ENCODE measurements at places on chromosomes 12 and 14. TPM values are rescaled to one million over a fixed set of nuclear protein-coding genes. Genes with fewer than 3 reads are reported as not detected.

RDH12 gene
- polyA plus RNA-seq: 3.4 TPM

APOF gene
- polyA plus RNA-seq: not detected

TAS2R46 gene
- 0.05 TPM for polyA plus RNA-seq

ZDHHC22 gene
- 0.05 TPM for polyA plus RNA-seq

GRCh38 chr12:103569278-103569677 lies 17.8 kb upstream of the STAB2 start:
- no peaks in the 10 kb centered on the region for H3K36me3 ChIP-seq
- no peak for DNase-seq
- H3K27me3 ChIP-seq: peaks cover 7% of the 10 kb centered on the region
- H3K4me3 ChIP-seq: no peak overlapping the region
- H3K27ac ChIP-seq: no peak overlapping the region

DNA sequence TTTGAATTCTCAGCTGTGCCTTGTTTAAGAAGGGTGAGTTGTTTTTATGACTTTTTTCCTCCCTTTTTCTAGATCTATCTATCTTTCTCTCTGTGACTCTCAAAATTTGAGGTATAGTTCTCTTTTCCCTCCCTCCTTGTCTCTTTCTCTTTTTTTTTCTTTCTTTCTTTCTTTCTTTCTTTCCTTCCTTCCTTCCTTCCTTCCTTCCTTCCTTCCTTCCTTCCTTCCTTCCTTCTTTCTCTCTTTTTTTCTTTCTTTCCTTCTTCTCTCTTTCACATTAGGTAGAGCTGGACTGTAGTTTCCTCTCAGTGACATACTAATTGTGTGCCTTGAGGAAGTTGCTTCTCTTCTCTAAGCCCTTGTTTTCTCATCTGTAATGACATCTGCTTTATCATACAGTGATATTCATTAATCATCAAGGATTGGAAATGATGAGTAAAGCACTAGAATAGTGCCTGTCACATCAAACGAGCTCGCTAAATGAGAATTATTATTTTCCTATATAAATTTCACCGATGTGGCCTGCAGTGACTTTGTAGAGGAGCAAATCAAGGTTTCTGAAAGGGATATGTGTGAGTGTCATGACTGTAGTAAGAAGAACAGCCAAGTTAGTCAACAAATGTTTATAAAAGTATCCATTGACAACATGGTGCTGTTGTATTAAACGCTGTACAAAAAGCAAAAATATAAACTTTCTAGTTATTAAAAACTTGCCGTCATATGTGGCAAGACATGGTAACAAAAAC lies 78.9 kb upstream of the SLC38A2 start:
- no peaks in the 10 kb centered on the region for H3K36me3 ChIP-seq
- no peaks in the 10 kb centered on the region for H3K27me3 ChIP-seq
- H3K4me3 ChIP-seq: no peak overlapping the region

DNA sequence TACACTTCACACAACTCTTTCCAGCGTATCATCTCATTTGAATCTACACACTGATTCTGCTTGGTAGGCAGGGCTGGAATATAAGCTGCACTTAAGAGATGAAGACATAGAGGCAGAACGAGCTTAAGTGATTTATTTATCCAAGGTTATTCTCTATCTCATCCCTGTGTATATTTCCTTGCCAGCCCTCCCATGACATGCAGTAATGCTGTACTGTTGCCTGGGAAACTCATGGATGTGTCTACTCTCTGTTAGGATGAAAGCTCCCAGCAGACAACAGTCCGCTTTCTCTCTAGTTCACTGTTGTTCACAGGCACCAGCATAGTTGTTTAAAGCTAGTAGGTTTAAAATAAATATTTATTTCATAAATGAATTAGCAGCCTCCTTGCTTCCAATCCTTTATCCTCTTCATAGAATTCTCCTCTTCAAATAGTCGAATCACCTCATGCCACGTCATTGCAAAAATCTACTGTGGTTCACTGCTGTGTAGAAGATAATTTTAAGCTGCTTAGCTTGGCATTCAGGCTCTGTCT lies 25.4 kb downstream of the FGF6 start:
- no peaks in the 10 kb centered on the region for H3K36me3 ChIP-seq
- no peak for DNase-seq
- H3K27me3 ChIP-seq: no peaks in the 10 kb centered on the region
- no peak overlapping the region for H3K4me3 ChIP-seq

DNA sequence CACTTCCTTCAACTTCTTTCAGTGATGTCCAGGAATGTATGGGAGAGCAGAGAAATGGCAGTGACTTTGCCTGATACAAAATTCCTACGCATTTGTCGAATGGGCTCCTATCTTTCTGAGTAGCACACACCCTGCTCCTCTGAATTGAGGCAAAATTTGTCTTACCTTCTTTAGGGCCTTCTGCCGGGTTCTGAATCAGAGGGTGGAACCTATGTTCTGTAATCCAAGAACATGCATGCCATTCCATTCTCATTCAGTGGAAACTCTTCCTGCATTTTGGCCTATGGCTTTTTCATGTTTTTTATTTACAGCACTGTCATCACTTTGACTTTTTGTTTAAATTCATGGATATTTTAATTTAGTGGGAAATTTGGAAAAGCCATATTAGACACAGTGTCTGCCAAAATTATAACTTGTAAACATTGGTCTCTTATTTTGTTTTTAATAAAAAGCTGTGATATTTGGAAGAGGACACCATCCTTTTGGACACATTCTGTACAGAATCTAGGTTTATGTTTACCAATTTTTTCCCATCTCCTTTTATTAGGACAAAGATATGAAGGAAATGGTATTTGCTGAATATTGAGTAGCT lies 402.2 kb upstream of the FAR2 start:
- no peak for DNase-seq
- no peaks in the 10 kb centered on the region for H3K4me1 ChIP-seq
- no peaks in the 10 kb centered on the region for H3K27me3 ChIP-seq
- no peaks in the 10 kb centered on the region for H3K36me3 ChIP-seq

DNA sequence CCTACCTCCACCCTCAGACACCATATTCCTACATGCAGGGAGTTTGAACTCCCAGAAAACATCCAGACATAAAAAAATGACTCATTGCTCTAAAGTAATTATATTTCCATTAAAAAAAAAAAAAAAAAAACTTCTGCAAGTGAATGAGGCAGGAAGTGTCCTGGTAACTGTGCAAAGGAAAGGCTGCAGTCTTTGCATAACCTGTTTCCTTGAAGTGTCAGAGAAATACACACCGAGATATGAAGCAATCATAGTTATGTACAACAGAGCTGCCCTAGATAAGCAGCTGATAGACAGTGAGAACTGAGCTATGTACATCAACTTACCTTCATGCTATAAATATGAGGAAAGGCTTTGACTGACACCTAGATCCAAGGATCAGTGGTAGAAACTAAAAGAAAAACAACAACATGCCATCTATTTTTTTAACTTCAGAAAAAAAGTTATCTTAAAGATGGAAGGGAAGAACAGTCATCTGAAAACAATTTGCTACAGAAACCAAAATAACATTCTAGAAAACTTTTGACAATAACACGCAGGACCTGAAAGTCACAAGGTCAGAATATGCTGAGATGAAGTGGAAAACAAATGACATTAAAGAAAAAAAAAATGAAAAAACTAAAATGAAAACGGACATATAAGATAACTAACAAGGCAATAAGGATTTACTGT lies 263.2 kb downstream of the SEC23A start:
- no peak overlapping the region for H3K27ac ChIP-seq
- no peak overlapping the region for H3K4me3 ChIP-seq
- H3K4me1 ChIP-seq: no peaks in the 10 kb centered on the region
- H3K36me3 ChIP-seq: no peaks in the 10 kb centered on the region

- H3K4me3 ChIP-seq: no peak overlapping the region
- DNase-seq: no peak
- H3K36me3 ChIP-seq: peaks cover 96% of the 10 kb centered on the region
Measured at GRCh38 chr12:49051373-49051764, 9.2 kb downstream of the KMT2D start.

DNA sequence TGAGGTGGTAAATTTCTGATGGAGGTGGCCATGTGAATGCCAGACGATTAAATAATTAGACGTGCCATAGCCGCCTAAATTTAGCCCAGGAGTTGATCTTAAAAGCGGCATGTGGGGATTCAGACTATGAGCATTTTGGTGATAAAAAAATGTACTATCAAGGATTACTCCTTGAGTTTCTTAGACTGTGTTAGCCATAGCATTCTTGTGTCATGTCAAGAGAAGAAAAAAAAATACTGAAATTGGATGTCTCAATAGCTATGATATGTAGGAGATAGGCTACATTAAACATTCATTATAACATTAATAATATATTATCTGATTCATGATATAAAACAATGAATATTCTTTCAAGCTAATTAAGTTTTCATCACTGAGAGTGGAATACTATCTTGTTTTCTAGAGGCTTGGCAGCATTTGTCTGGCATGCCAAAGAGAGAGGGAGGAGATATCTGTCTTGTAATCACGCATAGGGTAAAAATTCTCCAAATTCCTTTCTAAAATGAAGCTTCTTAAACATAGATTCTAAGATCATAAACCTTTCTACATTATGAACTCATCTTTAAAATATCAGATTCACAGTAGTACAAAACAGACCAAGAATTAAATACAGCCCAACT lies 727.0 kb downstream of the C12orf50 start:
- no peaks in the 10 kb centered on the region for H3K27me3 ChIP-seq
- no peaks in the 10 kb centered on the region for H3K4me1 ChIP-seq
- no peaks in the 10 kb centered on the region for H3K36me3 ChIP-seq
- no peak overlapping the region for H3K27ac ChIP-seq
- no peak overlapping the region for H3K4me3 ChIP-seq

- no peak overlapping the region for H3K27ac ChIP-seq
- no peaks in the 10 kb centered on the region for H3K36me3 ChIP-seq
- H3K27me3 ChIP-seq: peaks cover 2% of the 10 kb centered on the region
- H3K4me3 ChIP-seq: no peak overlapping the region
- H3K4me1 ChIP-seq: no peaks in the 10 kb centered on the region
Measured at GRCh38 chr14:23542261-23542660, 9.3 kb downstream of the ZFHX2 start.
